ENCODE measurements at places on chromosomes 6 and 20.

- DNase-seq, result no peak
Measured at GRCh38 chr6:108635505-108636226, 74.9 kb downstream of the FOXO3 start.

DNA sequence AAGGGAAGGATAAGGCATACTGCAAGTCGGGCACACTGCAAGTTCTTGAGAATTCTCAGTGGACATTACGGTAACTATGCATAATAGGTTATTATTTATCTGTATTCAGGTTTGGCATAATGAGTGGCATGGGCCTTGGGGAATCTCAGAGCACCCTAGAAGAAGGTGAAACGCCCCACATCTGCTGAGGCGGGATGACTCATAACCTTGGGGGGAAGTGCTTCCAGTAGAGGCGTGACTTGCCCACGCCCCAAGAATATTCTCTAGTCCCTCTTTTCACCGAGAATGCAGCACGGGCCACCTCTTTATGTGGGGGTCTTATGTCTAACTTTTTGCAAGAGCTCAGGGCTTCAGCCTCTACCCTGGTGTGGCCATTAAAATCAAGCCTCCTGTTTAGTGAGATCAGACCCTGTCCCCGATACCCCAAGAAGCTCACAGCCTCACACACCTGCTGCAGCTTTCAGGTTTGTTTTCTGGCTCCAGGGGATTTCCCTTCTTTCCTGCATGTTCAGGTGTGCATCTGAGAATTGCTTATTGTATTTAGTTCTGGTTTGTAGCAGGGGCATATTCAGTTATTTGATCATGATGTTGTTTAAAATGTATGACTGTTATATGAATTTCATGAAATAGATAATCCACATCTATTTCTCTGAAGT, 19.1 kb downstream of the ZFP64 start:
- no peak for DNase-seq

DNA sequence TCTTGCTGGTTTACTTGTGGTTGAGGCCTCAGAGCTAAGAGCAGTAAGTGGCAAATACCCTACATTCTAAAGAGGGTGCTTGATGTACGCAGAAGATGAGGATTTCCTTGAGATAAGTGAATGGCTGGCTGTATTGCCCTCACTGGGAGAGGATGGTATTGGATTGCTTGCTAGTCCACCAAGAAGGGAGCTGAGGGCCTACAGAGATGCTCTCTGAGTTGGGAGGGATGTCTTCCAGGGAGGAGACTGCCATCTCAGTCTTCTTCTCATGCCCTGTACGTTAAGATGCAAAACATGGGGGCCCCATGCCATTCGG, 669.1 kb downstream of the UTRN start:
- no peak for DNase-seq

DNA sequence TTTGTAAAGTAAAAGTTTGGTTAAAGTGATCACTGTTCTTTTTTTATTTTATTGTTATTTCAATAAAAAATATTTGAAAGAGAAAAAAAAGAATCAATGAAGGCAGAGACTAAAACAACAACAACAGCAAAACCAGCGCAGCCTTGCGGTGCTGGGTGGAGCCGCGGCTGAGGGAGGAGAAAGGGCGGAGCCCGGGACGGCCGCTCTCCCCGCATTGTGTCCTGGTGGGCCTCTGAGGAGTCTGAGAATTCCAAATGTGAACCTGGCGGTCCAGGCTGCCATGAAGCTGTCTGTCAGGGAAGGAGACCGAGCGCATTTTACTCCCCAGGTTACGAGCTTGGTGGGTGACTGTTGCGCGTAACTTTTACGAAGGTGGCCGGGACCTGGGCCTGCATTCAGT, 43.2 kb downstream of the TMEM242 start:
- DNase-seq, result no peak

DNA sequence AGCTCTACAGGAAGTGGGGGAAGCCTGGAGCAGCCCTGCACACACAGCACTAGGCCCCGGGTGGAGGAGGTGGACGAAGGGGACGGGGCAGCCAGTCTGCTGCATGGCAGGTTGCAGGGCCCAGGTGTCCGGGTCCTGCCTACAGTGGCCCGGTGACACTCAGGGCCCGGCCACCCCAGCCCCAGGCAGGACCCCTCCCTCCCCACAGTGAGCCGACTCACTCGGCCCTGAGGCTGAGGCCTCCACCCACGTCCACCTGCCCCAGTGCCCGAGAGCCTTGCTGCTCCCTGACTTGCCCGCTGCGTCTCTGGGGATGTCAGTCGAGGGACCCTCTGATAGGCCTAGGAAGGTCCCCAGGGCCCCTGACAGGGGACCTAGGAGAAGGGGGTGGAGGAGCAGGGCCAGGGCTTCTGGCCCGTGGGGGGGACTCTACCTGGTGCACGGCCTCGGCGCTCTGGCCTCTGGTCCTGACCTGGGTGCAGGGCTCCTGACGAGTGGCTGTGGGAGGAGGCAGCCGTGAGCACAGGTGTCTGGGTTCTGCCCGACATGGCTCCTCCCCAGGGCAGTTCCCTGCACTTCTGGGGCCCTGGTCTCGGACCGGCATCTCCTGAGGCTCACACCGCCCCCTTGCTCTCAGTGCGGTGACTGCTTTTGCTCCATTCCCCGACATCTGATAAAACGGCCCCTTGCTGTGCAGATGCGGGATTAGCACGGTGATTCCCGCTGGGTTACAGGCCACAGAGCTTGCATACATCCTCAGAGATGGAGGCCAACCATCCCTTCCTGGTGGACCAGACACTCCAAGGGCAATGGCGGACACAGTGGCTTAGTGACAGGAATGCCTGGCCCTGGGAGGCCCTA, 20.1 kb downstream of the FRMD1 start:
- no peak for DNase-seq

DNA sequence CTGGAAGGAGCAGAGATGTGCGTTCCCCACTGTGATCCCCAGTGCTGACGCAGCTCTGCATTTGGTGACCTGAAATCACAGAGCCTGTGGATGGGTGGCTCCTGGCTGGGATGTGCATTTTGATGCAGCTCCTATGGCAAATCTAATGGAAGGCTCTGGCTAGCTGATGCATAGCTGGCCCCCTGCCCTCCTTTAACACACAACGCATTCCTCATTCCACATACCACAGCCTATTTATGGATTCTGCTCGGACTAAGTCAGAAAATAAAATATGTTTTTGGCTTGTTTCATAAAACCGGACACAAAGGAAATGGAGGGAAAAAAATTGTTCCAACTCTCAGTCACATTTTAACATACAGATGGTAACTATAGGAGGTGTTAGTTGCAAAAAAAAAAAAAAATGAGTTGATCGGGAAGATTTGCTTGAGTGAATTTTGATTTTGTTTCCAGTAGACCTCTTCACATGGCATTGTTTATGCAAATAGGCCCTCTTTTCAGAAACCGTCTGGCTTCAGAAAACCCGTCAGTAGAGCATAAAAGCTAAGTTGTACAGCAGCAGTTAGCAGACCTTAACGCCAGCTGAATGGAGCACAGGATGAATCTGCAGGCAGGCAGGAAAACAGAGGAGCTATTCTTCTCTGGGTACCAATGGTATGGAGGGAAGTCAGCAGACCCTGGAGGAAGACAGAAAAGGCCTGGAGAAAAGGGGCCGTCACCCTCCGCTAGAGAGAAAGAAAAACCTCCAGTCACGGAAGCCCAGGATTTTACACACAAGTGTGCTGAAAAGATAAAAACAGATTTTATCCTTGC, 215.4 kb downstream of the HDGFL1 start:
- DNase-seq, result no peak

- DNase-seq, result no peak
Measured at GRCh38 chr6:110390404-110390803, 25.0 kb downstream of the DDO start.

Data from HTR-8/SVneo (cell line).